ENCODE measurements at places on chromosomes 3 and 15.

GRCh38 chr15:72285927-72286516, 13.7 kb upstream of the PARP6 start:
- DNase-seq: peak; percentile 18

DNA sequence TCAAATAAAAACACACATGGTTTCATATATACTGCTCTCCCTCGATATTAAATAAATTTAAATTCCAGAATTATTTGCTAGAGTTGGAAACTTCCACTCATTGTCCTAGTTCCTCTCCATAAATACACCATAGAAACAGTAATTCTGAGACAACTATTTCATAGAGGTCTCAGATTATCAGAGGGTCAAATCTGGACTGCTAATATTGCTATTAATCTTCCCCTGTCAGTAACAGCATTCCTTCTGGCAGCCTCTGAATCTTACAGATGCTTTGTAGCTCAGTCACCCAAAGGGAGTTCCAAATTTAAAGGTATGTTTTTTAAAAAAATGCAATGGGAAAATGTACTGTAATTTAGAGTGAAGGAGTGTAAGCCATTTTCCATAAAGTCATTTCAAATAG, 428.8 kb downstream of the PYDC2 start:
- DNase-seq: no peak

DNA sequence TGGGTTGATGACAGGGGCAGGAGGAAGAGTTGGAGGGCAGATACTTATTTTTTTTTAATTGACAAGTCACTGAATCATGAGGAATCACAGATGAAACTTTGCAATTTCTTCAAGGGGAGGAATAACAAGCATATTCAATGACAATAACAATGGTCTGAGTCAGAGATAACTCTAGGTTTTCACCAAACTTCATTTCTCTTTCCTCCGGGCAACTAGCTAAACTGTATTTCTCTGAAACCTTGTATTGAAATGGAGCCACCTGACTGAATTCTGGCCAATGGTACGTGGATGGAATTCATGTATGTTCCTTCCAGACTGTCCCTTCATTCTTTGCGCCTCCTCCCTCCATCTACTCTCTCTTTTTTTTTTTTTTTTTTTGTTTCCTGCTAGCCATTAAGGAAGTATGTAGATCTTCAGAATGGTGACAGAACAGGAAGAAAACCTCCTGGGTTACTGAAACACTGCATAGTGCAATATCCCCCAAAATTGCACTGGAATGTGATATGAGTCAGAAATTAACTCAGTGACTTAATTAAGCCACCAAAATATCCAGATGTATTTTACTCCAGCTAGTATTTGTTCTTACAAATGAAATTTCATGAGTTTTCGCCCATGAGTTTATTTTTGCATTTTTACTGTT, 495.4 kb downstream of the OTOL1 start:
- no peak for DNase-seq

DNA sequence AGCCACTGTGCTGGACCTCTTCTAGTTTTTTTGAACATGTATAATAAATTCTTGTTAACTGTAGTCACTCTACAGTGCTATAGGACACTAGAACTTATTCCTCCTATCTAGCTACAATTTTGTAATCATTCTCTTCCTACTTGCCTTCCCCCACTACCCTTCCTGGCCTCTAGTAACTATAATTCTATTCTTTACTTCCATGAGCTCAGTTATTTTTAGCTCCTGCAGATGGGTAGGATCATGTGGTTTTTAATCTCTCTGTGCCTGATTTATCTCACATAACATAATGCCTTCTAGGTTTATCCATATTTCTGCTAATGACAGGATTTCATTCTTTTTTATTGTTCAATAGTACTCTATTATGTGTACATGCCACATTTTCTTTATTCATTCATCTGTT, 113.2 kb upstream of the FGF7 start:
- DNase-seq: no peak

- peak; percentile 29 for DNase-seq
Observed at GRCh38 chr15:99954361-99955180, 221.3 kb upstream of the LYSMD4 start.

DNA sequence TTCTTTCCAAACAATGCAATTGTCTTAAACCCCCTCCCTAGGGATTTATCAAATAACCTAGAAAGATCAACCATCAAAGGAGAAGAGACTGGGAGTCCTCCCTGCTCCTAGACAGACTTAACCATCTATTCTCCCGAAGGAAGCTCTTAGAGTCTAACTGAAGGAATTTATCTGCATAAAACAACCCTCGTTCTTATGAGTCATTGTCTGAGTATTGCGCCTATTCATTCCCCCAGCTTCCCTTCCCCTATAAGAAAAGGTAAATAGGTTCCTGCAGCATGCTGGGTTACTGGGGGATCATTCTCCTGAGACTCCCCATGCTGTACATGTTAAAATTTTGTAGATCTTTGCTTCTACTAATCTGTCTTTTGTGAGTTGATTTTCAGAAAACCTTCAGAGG, 412.7 kb downstream of the OCA2 start:
- DNase-seq: peak; percentile 82

DNA sequence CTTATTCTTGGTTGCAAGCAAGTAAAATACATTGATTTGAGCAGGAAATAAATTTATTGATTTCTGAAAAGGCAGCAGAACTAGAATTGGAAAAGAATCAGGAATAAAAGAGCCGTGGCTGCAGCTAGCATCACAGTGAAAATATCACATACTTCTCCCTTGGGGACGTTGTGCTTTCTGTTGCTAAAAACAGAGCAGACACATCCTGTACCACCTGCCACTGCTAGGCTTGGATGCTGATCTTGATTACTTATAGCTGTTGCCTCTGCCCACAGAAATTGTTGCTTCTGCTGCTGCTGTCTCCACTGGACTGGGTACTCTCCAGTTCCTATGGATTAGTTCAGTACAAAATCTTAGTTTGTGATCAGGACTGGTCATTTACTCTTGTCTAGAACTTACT, 283.8 kb downstream of the C3orf38 start:
- no peak for DNase-seq

DNA sequence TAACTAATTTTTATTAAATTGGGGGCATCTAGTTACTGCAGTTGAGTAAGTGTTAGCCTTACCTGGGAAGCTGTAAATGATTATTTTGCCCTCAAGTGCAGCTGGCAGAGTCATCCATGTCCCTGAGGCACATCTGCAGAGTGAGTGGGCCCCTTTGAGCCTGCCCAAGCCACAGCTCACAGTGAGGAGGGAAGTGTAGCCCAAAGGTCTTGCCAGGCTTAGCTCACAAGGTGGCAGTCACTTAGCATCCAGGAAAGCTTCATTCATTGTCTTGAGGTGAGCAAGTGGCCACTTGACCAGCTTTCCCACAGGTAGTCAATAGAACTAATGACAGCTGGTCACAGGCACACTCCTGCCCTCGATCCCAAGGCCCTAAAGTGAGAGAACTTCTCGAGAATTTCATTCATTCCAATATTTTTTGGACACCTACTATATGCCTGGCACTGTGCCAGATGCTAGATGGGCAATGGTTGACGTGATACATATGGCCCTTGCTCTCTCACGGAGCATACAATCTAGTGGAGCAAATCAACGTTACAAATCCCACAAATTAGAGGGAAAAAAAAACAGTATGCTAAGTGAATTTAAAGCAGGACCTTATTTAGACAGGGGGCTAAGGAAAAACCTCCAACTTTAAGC, 163.3 kb upstream of the IL12A start:
- DNase-seq: no peak

- DNase-seq: peak; percentile 85
Observed at GRCh38 chr15:29103824-29104565, 165.6 kb downstream of the NSMCE3 start.

DNA sequence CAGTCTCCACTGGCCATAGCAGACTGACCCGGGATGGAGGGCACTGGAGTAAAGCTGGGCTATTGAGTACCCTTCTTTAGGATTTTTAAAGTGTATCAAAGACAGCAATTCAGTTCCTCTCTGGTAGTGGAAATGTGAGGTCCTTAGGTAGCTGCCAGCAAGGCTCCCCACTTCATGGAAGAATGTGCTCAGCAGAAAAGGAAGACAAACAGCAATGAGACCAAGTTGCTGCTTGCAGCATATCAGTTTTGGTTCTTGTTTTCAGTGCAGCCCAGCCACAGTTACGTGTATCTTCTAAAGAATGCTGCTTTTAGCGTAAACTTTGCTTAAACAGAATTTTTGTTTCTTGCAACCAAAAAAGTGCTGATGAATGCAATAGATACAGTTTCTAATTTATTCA, 374.0 kb upstream of the CBLB start:
- no peak for DNase-seq

DNA sequence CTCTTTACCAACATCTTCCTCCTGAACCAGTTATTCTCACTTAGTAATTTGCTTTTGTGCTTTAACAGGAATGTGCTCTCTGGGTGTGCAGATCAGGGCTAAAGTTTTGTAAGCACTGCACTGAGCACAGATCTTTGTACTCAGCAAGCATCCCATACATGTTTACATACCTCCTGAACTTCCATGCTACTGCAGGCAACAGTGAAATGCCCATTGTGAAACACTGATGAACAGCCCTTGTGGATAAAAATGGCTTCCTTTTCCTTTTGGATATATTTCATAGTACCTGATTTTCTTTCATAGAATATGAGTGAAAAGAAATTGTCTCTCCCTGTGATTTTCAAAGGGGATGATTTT, 855.9 kb downstream of the MCTP2 start:
- DNase-seq: peak; percentile 33

DNA sequence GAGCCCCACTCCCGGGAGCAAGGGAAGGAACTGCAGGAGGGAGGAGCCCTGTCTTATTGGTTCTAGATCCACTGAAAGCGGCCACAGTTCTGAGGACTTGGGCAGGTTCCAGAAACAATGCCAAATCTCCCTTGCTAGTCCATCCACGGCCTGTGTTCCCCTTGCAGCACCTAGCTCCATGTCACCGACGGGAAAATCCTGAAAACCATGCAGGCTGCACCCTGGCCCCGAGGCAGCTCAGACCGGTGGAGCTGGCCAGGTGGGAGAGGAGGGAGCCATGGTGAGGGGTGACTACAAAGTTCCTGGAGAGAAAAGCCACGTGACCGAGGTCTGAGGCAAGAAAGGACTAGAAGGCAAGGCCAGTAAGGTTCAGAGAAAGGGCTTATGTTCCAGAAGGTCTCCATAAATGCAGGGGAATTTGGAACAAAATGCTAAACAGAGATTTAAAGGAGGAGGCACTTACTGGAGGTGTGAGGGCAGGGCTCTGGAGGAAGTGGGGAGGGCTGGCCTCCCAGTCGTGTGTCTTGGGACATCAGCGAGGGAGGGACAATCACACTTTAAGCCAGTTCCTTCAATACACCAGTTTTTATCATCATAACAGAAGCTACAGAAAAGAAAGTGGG, 5.4 kb downstream of the MGLL start:
- no peak for DNase-seq

- DNase-seq: no peak
Observed at GRCh38 chr3:36297195-36297594, 83.1 kb upstream of the STAC start.

DNA sequence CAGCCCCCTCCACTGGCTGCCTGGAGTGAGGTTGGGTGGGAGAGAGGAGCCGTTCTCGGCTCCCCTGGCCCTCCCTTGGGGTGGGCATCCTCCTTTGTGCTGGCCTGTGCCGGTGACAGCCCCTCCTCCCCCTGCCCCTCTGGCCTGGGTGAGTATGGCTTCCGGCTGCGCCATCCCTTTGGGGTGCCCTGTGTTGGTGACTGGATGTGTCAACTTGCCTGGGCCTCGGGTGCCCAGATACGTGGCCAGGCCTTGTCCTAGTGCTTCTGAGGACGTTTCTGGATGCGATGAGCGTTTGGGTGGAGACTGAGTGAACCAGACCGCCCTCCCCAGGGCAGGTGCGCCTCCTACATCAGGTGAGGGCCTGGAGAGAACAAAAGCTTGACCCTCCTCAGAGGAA, 59.7 kb downstream of the PLXNA1 start:
- no peak for DNase-seq

- DNase-seq: no peak
Observed at GRCh38 chr3:194377708-194378107, 8.2 kb upstream of the LRRC15 start.

All from astrocyte of the spinal cord (primary cell).